ENCODE measurements at places on chromosomes 16 and 17.

DNA sequence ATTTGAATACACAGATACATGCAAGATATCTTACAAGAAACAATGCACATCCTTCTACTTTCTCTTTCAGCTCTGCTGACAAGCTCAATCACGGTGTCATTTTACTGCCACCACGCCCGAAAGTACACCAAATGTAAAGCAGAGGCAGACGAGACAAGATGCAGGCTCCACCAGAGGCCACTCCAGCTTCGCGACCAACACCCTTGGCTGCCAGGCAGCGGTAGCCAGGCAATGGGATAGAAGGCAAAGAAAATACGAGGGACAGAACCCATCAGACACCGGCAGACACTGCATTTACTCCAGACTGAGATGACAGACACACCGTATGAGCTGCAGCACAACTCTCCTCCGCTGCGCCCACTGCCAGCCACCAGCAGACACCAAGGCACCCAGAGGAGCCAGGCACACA, 41.0 kb downstream of the USP22 start:
- no peak for DNase-seq

- no peak for DNase-seq
Observed at GRCh38 chr16:19776565-19776964, 58.5 kb downstream of the IQCK start.

DNA sequence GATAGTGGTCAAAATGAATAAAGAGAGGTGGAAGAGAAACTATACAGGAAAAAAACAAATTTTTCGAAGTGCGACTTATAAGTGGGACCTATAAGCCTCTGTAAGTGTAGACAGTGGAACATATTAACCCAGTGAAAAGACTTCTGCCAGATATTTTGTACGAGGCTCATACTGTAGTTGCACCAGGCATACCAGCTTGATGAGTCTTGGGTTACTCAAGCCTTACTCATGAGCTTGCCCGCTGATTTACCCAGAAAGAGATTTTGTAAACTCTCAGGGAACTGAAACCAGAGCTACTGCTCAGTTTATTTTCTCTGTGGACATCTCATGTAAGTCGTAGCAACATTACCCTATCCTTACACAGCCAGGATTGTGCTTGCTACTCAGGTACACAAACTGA, 708.0 kb upstream of the SOX9 start:
- DNase-seq = no peak

GRCh38 chr17:8151641-8152111, 528 bp downstream of the PER1 start:
- no peak for DNase-seq

GRCh38 chr17:15239491-15239890, 25.6 kb downstream of the PMP22 start:
- no peak for DNase-seq

DNA sequence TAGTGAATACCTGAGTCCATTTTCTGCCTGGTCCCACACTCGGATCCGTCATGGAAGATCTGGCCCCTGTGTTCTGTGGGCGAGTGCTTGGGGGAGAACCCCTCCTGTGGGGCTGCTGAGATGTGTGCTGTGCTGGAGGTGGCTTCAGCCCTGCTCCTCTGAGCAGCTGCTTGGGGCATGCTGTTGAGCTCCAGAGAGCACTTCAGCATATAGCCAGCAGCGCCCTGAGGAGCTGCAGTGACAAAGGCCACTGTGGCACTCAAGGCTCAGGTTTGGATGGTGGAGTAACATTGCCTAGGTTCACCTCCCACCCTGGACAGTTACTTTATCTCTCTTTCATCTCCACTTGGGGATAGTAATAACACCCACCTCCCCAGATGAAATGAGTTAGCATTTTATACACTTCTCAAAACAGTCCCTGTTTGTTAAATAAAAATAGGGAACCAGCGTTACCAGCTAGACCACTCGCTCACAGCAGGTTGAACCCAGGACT, 75.3 kb downstream of the KSR1 start:
- no peak for DNase-seq

GRCh38 chr17:46730679-46731078, 87.8 kb downstream of the WNT3 start:
- no peak for DNase-seq

- no peak for DNase-seq
Observed at GRCh38 chr17:36525113-36525512, 9.6 kb downstream of the MYO19 start.

DNA sequence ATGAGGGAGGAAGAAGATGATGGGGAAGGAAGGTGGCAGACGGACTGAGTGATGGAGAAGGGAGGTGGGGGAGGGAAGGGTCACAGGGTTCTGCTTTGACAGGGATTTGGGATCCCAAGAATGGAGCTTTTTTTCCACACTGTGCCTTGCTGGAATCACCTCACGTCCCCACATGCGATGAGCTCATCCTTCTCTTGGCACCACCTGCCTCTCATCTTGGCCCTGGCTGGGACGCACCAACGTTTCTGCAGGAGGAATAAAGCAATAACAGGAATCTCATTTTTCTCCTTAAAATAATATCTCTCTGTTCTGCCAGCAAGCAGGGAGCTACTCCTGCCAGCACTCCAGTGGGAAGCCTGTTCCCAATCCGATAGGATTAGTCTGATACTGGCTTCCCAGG, 47.8 kb downstream of the MEOX1 start:
- DNase-seq = no peak

DNA sequence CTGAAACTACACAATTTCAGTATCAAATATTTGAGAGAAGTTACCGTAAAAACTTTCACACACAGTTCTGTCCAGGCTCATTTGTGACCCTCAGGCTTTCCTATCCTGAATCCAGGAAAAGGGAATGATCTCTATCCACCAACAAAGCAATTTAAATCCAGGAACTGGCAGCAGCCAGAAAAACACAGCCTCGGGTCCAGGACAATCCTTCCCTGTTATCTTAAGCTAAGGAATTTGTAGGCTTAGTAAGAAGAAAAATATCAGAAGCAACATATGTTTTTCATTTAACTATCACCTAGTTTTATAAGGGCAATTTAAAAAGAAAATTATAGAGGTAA, 47.1 kb downstream of the TEX2 start:
- no peak for DNase-seq

GRCh38 chr17:7213895-7214299, 5.7 kb downstream of the DLG4 start:
- no peak for DNase-seq

- DNase-seq = no peak
Observed at GRCh38 chr16:71670537-71670936, 44.6 kb downstream of the MARVELD3 start.
